HFF-Myc (cell line): ENCODE measurements at places on chromosomes 7 and 10.
A peak's percentile ranks its signal among the peaks of the same experiment; 100 is the strongest.

GRCh38 chr10:3048119-3049019 lies 19.0 kb upstream of the PFKP start:
- DNase-seq, result no peak

GRCh38 chr10:71435571-71436267 lies 39.0 kb downstream of the CDH23 start:
- DNase-seq, result no peak

DNA sequence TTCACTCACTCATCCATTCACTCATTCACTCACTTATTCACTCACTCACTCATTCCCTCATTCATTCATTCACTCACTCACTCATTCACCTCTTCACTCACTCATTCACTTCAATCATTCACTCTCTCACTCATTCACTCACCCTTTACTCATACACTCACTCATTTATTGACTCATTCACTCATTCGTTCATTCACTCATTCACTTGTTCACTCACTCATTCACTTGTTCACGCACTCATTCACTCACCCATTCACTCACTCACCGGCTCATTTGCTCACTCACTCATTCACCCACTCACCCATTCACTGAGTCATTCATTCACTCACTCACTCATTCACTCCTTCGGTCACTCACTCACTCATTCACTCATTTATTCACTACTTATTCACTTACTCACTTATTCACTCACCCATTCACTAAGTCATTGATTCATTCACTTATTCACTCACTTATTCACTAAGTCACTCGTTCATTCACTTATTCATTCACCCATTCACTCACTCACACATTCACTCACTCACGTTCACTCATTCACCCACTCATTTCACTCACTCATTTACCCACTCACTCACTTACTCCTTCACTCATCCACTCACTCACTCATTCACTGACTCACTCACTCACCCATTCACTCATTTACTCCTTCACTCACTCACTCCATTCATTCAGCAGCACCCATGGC lies 4.7 kb upstream of the PFKP start:
- no peak for DNase-seq

GRCh38 chr10:15725603-15726002 lies 5.9 kb upstream of the ITGA8 start:
- DNase-seq, result peak; percentile 42

DNA sequence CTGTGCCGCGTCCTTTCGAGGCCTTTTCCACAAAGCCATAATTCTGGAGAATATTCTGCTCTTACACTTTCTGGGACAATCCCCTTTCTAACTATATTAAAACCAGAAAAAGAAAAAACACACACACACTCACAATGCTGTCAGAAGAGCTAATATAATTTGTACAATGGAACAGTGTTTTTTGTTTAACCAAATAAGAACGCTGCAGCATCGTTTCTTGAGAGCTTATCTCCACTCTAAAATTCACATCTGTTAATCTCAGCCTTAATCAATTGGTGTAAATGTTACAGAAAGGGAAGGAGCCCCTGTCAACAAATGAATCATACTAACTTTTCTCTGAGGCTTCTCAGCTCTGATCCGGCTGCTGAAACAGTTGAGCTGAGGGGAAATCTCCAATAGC lies 123.9 kb downstream of the GALNT11 start:
- no peak for DNase-seq

- no peak for DNase-seq
Observed at GRCh38 chr10:103700436-103700715, 155.0 kb downstream of the SH3PXD2A start.

GRCh38 chr7:139893999-139894398 lies 64.9 kb downstream of the TBXAS1 start:
- DNase-seq, result no peak

- no peak for DNase-seq
Observed at GRCh38 chr7:74026406-74026902, 1.5 kb upstream of the ELN start.

DNA sequence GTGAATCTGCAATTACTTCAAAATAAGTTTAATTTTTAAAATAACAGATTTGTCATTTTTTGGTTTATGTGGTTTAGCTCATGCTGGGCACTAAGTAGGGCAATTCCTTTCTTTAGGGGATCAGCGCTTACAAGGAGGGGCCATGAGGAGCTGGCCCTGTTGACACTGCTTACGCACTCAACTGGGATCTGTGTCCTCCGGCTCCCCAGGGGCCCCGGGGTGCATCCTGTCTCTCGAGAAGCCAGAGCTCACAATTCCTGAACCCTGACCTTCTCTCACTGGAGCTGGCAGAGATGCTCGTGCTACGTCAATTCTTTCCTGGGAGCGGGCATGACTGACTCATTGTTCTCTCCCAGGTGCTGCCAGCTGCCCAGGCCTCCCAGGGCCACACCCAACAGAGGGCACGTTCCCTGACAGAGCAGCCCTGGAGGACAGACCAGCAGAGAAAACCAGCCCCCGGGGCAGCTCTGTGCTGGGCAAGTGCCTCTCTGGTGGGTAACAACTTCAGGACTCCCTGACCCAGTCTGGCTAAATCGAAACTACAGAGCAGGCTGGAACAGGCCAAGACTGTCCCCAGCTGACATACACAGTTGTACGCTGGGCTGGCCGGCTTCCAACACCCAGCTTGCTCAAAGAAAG lies 36.8 kb downstream of the CTBP2 start:
- DNase-seq, result no peak
